Omental fat pad (tissue), 4 donors: ENCODE measurements at places on chromosomes 2 and 18. TPM values are rescaled to one million over a fixed set of nuclear protein-coding genes. Genes with fewer than 3 reads are reported as not detected.

The GPR155 gene
- total RNA-seq = 4.6 TPM

The FHOD3 gene
- total RNA-seq = 3.8 TPM

The NT5C1B gene
- not detected for total RNA-seq

The MSTN gene
- 0.63 TPM for total RNA-seq

The CHRND gene
- total RNA-seq = not detected

The CPLX4 gene
- total RNA-seq = not detected

GRCh38 chr2:55771612-55772011 is 78.0 kb upstream of the PNPT1 start:
- no peak for DNase-seq

DNA sequence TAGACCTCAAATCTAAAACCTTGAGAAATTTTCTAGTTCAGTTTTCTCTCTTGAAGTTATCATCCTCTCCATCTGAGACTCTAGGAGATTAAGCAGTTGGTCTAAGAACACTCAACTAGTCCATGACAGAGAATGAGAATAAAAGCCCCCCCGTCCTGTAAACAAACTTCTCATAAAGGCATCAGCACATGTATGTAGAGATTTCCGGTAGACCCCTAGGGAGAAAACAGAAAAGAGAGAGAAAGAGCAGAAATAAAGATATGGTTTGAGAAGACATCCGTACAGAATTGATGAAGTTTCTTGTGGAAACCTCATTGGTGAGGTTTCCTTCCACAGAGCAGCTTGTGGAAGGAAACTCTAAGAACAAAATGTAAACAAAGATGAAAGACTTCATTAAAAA is 3.2 kb upstream of the GPR155 start:
- no peak for DNase-seq

DNA sequence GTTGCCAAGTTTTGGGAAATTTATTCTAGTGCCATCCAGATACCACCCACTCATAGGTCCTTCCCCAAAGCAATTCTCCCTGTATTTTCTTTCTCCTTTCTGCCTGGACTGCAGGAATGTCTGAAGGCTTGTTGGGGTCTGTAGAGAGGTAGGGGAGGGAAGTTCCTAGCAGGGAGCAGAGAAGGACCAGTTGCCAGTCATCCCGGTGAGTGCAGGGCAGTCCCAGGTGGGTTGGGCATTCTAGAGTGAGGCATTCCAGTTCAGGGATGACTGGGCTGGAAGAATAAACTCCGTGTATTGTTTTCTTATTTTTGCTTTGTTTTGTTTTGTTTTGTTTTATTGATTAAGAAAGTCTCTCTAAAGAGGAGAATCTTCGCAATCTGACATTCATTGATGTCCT is 58.1 kb downstream of the SPATS2L start:
- DNase-seq = no peak

GRCh38 chr2:57711991-57712390 is 334.6 kb upstream of the VRK2 start:
- no peak for DNase-seq

- no peak for DNase-seq
These were observed 51.7 kb downstream of the FAM168B start for GRCh38 chr2:131041402-131042147.

- no peak for DNase-seq
These were observed 38.7 kb upstream of the SLC1A4 start for GRCh38 chr2:64950226-64951160.

DNA sequence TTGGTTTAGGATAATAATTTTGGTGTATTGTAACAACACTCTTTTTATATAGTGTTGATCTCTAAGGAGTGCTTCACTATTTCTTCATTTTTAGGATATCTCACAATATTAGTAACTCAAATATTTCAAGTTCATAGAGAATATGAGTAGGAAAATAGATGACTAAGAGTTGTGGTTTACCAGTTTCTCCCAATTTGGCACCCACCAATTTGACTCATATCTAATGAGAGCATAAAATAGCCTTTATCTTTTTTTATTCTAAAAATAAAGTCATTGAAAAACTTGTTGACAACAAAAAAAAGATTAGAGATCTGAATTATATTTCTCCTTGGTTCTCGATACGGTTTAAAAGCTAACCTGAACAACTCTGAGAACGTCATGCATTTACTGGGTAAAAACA is 204.0 kb downstream of the PARD3B start:
- no peak for DNase-seq

- no peak for DNase-seq
These were observed 78.3 kb downstream of the STPG4 start for GRCh38 chr2:47076586-47077441.

- DNase-seq = no peak
These were observed 88.0 kb downstream of the SOCS6 start for GRCh38 chr18:70376914-70377258.

- no peak for DNase-seq
These were observed 47.9 kb upstream of the KCNF1 start for GRCh38 chr2:10863837-10864236.

DNA sequence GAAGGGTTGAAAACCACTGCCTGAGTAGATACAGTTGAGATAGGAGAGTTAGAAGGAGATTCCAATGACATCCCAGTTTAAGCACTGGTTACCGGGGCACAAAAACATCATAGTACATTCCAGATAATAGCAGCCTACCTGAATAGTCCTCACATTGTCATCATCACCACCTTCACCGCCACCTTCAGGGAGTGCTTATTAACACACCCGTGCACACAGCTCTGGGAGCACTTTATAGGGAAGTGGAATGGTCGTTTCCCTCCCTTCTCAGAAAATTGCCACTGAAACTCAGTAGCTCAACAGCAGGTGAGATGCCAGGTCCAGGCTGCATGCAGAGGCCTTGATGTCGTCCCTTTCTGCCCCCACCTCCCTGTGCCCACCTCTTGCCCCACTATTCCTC is 8.2 kb downstream of the SERPINB7 start:
- DNase-seq = no peak
